ENCODE measurements at places on chromosomes 12 and 14.

DNA sequence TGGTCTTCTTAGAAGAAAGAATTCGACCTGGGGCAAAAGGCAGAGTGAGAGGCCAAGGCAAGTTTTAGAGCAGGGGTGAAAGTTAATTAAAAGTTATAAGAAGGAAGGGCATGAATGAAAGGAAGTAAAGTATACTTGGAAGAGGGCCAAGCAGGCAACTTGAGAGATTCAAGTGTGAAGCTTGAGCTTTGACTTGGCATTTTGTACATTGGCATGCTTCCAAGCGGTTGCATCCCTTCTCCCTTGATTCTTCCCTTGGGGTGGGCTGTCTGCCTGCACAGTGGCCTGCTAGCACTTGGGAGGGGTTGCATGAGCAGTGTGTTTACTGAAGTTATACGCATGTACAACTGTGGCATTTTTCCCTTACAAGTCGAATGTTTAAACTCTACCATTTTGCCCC is 74.8 kb upstream of the MGAT4C start:
- DNase-seq = no peak

DNA sequence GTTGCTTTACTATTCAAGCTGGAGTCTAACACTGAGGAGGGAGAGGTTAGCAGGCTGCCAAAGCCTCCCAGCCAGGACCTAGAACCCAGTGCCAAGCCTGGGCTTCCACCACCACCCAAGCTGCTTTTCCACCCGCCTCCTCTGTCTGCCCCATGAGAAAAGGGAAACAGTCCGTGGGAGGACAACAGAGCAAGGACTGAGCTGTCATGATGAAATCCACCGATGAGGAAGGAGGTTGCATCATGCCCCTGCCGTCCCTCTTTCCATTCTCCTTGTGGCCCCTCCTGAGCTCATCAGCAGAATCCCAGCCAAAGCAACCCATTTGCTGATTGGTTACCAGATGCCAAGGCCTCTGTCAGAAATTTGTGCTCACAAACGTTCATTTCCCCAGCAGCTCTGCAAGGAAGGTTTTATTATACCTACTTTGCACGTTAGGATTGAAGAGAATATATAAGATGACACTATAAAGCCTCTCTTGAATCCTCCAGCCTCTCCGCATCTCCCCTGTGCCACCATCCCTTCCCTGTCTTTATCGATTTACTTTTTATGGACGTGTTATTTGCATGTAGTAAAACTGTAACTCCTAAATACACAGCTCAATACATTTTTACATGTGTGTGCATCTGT is 6.3 kb upstream of the SERPINA1 start:
- no peak for DNase-seq

GRCh38 chr12:28893365-28893764 is 255.7 kb upstream of the FAR2 start:
- DNase-seq = no peak

GRCh38 chr12:77328326-77328725 is 263.0 kb upstream of the E2F7 start:
- DNase-seq = no peak

DNA sequence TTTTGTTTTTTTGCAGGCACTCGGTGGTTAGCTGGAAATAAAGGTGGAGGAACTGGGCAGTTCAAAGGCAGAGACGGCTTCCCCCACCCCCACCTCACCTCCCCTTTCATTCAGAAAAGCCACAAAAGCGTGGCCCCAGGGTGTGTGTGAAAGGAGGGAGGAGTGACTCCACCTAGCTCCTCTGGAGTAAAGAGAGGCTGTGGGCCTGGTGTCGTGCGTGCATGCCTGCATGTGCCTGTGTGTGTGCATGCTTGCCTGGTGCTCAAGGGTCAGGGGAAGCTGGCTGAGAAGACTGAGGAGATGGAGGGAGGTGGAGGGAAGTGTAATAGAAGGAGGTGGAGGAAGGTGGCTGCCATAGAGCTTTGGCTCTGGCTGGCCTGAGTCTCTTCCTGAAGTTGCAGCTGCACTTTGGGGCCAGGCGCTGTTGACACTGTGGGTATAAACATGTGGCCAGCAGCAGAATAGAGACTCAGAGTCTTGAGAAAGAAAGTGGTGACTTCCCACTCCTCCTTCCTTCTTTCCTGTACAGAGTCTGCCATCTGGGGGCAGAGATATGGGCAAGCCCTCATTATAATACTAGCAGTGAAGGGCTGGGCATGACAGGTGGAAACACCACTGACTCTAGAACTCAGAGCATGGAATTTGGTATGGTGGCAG is 36.9 kb upstream of the SINHCAF start:
- no peak for DNase-seq

- no peak for DNase-seq
These were observed 219.5 kb upstream of the NUDT4 start for GRCh38 chr12:93158065-93158843.

- DNase-seq = no peak
These were observed 79.6 kb upstream of the SLC38A2 start for GRCh38 chr12:46452061-46452615.

DNA sequence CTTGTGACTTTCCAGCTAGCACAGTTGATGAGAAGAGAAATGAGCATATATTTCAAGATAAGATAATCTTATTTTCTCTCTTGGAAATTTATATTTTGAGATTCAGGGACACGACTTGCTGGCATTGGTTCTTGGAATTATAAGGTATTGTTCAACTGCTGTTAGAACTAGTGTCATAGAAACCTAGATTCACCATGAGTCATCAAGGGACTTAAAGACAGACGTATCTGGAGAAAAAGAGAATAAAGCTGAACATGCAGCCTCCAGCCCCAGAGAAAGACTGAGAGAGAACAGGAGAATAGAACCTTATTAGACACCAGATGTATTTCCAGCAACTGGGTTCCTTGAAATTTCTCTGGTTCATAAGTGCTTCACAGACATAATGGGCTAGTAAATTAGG is 194.4 kb upstream of the PPFIA2 start:
- no peak for DNase-seq

- no peak for DNase-seq
These were observed at the start of gene PMEL for GRCh38 chr12:55965941-55966407. Gene PMEL, minus strand, starts transcription at chr12:55966042. Its CDS starts 31 bp downstream, at chr12:55966011.

DNA sequence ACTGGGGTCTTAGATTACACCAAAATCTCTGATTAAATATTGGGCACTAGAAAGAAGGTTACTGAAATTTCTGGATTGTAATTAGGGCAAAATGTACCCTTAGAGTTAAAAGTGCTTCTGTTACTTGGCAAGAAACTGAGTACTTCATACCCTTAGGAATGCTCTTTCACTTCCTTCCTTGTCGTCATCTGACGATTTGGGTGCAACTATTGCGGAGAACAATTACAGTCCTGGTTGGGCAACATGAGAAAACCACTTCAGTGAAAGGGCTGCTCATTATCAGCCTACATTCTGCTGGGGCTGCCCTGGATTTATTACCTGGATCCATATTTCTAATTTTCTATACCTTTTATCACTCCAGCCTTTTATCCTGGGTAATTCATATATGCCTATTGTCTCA is 348.5 kb upstream of the MDGA2 start:
- no peak for DNase-seq

- DNase-seq = no peak
These were observed 23.4 kb downstream of the JKAMP start for GRCh38 chr14:59507752-59508103.

GRCh38 chr14:32201816-32202490 is at the start of gene RNU6-7:
Gene RNU6-7, plus strand, starts transcription at chr14:32202045.
- DNase-seq = no peak

- no peak for DNase-seq
These were observed 5.1 kb upstream of the SPATA7 start for GRCh38 chr14:88380405-88380804.

- DNase-seq = no peak
These were observed 6.6 kb downstream of the TPCN1 start for GRCh38 chr12:113227686-113228391.

DNA sequence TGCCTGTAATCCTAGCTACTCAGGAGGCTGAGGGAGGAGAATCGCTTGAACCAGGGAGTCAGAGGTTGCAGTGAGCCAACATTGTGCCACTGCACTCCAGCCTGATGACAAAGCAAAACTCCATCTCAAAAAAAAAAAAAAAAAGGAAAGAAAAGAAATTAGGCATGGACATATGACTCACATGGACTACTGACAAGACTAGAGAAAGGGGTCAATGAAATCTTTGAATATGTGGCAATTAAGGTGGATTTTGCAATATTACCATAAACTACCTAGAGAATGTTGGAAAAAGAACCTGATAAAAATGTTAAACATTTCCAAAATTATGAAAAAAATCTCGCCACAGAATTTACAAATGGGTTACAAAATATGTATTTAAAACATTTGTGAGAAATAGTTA is 873.6 kb downstream of the C12orf50 start:
- DNase-seq = no peak

GRCh38 chr12:52531566-52532300 is 11.5 kb upstream of the KRT5 start:
- no peak for DNase-seq

DNA sequence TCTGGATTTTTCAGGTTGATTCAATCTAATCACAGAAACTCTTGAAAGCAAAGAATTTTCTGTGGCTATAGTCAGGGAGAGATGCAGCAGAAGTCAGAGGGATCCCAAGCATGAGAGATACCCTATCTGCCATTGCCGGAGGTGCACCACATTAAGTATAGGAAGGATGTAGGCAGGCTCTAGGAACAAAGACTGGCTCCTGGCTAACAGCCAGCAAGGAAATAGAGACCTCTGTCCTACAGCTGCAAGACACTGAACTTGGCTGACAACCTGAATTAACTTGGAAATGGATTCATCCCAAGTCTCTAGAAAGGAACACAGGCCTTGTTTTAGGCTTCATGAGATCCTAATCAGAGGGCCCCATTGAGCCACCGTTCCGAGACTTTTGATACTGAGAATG is 364.9 kb upstream of the FLRT2 start:
- DNase-seq = no peak

- no peak for DNase-seq
These were observed 7.6 kb upstream of the KERA start for GRCh38 chr12:91065396-91065795.

GRCh38 chr14:104984056-104984894 is 1.3 kb upstream of the CLBA1 start:
- DNase-seq = no peak

GRCh38 chr14:91062600-91062999 is 2.2 kb upstream of the RPS6KA5 start:
- DNase-seq = no peak

GRCh38 chr14:68981539-68981976 is 2.5 kb upstream of the ACTN1 start:
- no peak for DNase-seq

DNA sequence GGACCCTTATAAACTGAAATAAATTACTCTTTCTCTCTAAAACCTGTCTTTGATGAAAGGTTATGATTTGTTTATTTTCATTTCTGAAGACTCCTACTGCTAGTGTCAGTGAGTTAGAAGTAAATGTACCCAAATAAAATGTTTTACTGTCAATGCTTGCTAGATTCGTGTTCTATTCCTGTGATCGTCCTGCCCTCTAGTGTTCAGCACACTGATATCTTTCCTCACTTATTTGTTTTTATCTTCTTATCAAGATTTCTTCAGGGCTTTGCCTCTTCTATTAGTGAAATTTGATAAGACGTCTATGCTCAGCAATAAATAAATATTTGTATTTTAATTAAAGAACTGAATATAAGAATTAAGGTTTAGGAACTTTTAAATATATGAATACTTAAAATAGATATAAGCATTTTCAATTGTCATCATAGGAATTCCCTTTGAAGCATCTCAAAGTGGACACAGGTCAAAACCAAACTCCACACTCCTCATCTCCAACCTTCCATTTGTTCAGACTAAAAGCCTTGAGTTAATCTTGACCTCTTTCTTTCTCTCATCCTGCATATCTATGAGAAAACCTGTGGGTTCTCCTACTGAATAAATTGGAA is 75.8 kb downstream of the C12orf50 start:
- peak; percentile 74 for DNase-seq

DNA sequence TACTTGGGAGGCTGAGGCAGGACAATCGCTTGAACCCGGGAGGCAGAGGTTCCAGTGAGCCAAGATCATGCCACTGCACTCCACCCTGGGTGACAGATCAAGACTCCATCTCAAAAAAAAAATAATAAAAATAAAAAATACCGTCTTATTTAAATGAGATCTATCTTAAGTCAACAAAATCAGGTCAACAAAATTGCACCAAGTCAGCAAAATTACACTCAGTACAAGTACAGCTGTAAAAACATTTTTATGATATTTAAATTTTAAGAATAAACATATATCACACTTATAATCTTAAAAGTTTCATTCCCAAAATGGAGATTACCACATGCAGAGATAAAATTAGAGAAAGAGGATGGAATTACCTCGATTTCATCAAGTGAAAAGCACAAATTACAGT is 33.2 kb downstream of the HECTD1 start:
- no peak for DNase-seq

DNA sequence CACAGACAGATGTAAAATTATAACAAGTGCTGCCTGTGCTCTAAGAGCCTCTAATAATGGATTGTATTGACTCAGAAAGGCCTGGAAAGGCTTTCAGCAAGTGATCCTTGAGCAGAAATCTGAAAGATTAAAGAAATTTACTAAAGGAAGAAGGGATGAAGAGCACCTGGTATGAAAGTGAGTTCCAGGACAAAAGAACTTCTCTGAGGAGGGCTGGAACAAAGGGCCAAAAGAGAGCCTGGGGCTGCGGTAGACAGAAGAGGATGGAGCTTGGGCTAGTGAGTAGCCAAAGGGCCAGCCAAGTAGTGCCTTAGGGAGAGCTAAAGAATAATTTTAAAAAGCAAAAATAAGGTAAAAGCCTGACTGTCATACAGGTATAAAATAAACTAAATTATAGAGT is 44.0 kb downstream of the BCAT1 start:
- DNase-seq = no peak

DNA sequence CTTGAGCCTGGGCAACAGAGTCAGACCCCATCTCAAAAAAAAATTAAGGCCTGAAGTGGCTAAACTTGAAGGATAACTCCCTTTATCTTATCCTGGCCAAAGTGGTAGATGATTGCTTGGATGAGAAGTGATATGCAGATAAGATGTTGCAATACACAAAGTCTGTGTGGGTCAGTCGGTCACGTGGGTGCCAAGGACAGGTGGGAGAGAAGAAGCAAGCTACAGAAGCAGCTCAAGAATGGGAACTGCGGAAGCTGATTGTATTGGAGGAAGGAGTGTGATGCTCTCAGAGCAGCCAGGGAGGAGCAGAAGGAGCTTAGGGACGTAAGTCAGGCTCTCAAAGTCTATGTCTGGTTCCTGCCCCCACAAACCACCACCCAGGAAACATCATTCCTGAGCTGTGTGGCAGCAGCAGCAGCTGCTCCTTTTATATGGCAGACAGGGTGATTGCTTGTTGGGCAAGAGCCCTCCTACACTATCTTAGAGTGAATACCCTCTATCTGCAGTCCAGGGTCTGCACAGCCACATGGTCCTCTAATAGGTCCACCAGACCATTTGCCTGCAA is 54.5 kb downstream of the ATP2A2 start:
- no peak for DNase-seq

DNA sequence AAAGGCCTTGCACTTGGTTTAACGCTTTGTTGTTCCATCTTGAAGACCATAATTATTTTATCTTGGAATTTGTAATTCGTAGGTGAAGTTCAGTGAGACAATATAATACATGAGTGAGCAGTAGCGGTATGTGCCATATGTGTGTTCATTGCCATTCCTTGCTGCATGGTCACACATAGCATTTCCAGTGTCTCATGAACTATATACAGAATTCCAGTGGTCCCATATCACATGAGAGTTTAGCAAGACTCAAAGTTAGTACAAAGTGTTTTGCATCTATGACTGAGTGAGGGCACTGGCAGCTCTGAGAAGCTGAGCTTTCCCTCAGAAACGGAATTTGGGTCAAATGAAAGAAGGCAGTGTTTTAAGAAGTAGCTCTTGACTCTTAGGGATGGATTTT is 359.8 kb downstream of the FOXG1 start:
- DNase-seq = no peak
